Activated CD4-positive, CD25-positive, alpha-beta regulatory T cell treated with anti-CD3 and anti-CD28 coated beads, Interleukin-2, amount 50 U/mL, for 72 hours (primary cell): ENCODE measurements at places on chromosomes 5 and 9.
A peak's percentile ranks its signal among the peaks of the same experiment; 100 is the strongest.

DNA sequence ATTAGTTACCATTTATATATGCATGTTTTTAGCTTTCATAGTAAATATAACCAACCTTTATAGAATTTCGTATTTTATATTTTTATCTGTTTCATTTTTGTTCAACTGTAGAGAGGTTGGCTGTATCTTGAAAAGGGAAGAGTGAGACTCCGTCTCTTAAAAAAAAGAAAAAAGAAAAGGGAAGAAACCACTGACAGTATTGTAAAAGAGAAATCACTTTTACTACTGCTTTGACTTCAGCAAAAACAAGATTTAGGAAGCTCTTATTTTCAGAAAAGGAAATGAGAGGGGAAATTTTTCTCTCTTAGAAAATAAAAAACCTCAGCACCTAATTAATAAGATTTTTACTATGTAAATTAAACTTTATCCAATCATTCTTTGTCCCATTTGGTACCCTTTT is 14.4 kb downstream of the POLK start:
- DNase-seq: no peak

GRCh38 chr5:176678584-176678983 is 31.3 kb downstream of the TSPAN17 start:
- DNase-seq: no peak

- no peak for DNase-seq
Measured at GRCh38 chr5:139495638-139496435, 13.3 kb upstream of the STING1 start.

- peak; percentile 42 for DNase-seq
Measured at GRCh38 chr9:133609311-133610098, at the start of gene FAM163B. FAM163B (minus strand) TSS chr9:133609389; CDS start chr9:133580223, 29,166 bp downstream.

DNA sequence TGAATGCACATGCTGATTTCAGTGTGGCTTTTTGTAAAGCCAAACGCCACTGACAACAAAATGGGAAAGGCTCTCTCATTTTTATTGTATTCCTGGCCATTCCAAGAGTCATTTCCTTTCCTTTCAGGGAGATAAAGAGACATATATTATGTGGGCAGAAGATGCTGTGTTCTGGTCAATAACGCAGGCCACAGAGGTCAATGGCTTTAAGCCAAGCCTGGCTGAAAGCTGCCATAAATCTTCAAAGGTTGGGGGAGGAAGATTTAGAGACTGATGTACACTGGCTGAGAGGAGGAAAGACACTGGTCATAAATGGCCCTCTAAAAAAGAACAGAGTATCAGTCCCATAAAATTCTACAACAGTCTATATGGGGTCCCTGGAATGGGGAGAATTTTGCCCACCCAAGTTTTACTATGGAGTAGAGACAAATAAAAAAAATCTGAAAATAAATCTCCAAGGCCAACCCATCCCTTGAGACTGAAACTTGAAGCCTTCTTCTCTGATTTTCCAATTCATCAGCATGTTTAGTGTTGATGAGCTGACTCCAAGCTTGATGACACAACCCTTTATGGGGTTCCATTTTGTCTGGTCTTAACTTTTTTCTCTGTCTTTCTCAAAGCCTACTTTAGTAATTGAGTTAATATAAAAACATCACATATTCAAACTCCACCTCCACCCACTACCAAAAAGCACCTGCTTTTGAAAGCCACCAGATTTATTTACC is 152.1 kb upstream of the SLC24A2 start:
- DNase-seq: no peak

DNA sequence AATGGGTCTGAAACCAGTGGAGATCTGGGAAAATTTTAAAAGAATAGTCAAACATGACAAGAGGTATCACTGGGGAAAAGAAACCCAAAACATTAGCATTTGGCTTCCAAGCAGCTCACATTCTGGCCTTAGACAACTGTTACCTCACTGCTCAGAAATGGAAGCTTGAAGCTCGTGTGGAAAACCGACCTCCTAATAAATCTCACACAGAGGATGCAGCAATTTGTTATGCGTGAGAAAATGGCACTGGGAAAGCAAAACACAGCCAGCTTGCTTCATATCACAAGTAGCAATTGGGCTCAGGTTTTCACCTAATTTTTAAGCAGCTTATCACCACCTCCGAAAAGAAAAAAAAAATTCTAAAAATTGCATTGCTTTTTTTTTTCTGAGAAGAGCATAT is 103.3 kb upstream of the TAS2R1 start:
- no peak for DNase-seq

GRCh38 chr5:126676195-126676624 is 75.5 kb downstream of the PHAX start:
- DNase-seq: peak; percentile 47

DNA sequence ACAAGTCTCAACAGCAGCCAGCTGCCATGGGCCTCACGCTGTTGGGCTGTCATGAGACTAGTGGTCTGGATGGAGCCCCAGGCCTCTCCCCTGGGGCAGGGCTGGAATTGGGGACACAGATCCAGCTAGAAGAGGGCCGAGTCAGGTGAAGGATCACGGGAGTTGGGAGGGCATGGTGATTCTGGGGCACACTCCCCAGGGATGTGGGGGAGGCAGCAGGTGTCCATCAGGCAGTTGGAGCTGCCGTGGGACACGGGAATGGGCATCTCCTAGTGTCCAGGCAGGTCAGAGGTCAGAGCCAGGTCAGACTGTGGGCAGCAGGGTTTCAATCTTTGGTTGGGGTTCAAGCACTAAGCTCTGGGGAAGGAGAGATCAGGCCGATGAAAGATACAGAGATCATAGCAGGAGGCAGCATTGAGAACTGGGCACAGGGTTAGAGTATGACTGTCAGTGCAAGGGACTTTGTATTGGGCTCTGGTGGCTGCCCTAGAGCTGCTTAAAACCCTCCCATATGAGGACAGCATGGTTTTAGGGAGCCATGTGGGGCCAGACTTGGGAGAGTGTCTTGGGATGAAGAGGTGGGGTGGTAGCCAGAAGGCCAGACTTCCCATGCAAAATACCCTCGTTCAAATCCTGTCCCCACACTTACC is 59.2 kb downstream of the ARHGEF37 start:
- no peak for DNase-seq

- peak; percentile 43 for DNase-seq
Measured at GRCh38 chr9:74942801-74943200, 9.9 kb downstream of the C9orf40 start.

- DNase-seq: no peak
Measured at GRCh38 chr5:28542987-28543386, 1504.6 kb upstream of the CDH9 start.

- DNase-seq: no peak
Measured at GRCh38 chr9:83432104-83432627, 106.0 kb downstream of the FRMD3 start.

DNA sequence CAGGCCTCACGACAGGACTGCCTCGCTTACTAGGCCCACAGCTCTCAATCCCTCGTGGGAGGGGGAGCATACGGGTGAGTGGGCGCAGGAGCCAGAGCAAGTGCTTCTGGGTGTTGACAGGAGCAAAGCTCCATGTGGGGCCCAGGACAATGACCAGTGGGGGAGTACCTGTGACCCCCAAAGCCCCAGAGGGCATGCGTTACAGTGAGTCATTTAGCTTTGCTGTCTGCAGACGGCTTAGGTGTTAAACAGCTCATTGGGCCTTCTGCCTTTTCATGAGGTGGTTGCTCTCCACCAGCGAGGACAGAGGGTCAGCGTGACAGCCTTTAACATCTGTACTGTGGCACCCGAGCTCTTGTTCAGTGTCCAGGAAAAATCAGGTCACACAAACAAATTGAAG is 78.2 kb downstream of the GRAMD2B start:
- DNase-seq: no peak

- DNase-seq: no peak
Measured at GRCh38 chr5:82183828-82184227, 94.3 kb downstream of the RPS23 start.

- no peak for DNase-seq
Measured at GRCh38 chr9:89453452-89453851, 44.5 kb downstream of the SEMA4D start.

GRCh38 chr5:23013395-23013998 is 160.4 kb upstream of the CDH12 start:
- DNase-seq: no peak

DNA sequence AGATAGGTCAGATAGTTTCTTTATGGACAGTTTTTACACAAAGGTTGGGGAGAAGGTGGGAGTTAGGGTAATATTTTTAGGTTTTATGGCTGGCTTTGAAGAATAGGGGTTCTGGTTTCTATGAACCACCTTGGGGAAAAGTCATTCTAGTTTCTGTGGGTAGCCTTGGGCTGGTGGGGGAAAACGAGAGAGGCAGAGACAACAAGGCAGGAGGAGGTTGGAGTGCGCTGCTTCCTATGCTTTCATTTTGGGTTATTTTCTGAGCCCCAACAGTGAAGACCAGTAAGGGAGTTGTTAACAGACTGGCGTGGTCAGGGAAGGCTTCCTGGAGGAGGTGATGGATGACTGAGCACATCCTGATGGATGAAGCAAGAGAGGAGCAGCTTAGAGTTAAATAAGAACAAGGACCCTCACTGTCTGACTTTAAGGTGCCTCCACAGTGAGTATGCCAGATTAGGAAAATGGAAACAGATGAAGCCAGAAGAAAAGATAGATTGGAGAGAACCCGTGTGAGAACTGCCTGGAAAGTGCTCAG is 81.9 kb downstream of the PDZD2 start:
- DNase-seq: no peak
